Fibroblast of mammary gland (primary cell): ENCODE measurements at places on chromosomes 5 and 9.
A peak's percentile ranks its signal among the peaks of the same experiment; 100 is the strongest.

- peak; percentile 49 for DNase-seq
Measured at GRCh38 chr5:96781031-96781971, 26.4 kb downstream of the ERAP1 start.

GRCh38 chr5:131104169-131104808 lies 60.8 kb downstream of the HINT1 start:
- DNase-seq, result peak; percentile 41

DNA sequence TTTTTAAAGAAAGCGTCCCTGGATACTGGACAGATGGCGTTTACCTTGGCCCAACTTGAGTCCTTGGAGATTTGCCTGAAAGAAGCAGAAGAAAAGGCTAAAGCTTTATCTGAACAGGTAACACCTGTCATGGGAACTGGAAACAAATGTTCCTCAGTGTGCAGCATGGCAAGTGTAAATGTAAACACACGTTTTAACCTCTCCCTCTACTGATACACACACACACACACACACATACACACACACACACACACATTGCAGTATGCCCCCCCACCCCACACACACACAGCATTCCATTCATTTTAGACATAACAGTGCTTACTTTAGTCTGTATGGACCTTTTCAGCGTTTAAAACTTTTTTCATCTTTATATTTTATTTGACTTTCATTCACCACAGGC lies 51.1 kb downstream of the CCDC192 start:
- DNase-seq, result no peak

DNA sequence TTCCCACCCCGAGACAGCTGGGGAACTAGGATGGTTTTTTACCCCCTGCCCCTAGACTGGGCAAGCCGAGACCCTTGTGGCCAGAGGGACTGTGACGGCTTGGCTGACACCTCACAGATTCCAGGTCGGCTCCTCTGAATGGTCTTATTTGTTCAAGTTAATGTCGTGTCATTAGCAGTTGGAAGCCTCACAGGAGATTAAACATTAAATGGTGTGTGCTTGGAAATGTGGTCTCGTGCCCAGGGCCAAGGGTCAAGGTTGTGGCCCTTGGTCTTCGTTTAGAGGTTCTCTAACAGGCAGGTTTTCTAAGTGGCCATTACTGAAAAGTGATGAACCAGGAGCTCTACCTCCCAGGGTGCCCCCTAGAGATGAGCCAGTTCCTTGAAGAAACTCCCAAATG lies 61.2 kb upstream of the RXRA start:
- no peak for DNase-seq

GRCh38 chr5:134115806-134116175 lies 1.3 kb downstream of the TCF7 start:
- DNase-seq, result no peak

- peak; percentile 85 for DNase-seq
Measured at GRCh38 chr5:158758675-158759074, 341.0 kb downstream of the EBF1 start.

GRCh38 chr5:137888863-137889759 lies at the start of gene PKD2L2:
TSS of gene PKD2L2 (plus strand) at chr5:137889457. CDS start at chr5:137889492, 35 bp downstream.
- DNase-seq, result peak; percentile 86

- DNase-seq, result peak; percentile 16
Measured at GRCh38 chr9:38119560-38120236, 50.7 kb upstream of the SHB start.

- DNase-seq, result no peak
Measured at GRCh38 chr9:79970146-79970425, 398.3 kb downstream of the TLE4 start.

DNA sequence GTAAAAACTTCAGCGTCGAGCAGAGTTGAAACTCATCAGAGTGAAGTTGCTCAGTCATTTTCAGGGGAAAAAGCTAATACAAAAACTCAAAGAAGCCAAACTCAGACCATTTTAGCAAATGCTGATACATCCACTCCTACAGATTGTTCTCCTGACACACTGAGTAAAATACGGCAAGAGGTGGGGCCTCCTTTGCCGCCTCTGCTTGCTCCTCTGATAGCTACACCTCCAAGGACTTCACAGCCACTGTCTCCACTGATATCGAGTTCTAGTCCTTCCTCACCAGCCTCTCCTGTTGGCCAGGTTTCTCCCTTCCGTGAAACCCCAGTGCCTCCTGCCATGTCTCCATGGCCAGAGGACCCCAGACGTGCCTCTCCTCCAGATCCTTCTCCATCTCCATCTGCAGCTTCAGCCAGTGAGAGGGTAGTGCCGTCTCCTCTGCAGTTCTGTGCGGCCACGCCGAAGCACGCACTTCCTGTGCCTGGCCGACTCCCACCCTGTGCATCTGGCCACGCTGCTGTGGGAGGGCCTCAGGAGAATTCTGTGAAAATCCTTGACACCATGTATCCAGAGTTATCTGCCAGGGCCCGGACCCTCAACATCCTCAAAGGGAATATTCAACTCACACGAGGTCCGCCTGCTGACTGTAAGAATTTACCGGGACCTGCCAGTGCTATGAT lies 41.7 kb downstream of the ICE1 start:
- no peak for DNase-seq

DNA sequence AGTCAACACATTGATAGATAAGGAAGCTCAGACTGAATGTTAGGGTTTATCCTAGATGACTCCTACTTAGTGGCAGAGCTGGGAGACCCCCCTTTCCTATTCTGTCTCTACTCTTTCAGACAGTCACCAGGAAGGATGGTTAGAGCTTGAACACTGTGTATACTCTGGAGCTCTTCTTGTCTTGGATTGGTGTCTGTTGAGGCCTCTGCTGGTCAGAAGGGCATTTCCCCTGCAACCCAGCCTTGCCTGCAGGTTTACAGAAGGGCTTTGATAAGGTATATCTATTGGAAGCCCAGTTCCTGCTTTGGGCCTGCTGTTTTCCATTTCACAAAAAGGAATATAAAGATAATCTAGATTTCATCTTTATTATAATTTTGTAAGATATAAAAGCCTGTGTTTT lies 71.8 kb downstream of the KDM4C start:
- DNase-seq, result no peak

- no peak for DNase-seq
Measured at GRCh38 chr5:6606884-6607558, 25.8 kb downstream of the NSUN2 start.

DNA sequence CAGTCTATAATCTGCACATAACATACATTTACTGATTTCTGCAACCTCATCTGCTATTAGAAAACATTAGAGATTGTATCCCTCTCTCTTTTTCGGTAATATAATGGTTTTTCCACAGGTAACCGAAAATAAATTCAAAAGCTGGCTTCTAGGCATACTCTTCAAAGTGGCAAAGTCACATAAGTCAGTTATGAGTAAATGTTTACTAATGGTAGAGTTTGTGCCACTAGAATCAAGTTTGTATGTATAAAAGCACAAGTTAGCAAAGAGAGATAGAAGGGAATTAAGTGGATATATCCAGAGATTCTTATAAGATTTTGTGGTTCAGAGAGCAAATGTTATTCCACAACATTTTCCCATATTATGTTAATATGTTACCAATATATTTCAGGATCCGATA lies 86.9 kb downstream of the MYO10 start:
- no peak for DNase-seq

DNA sequence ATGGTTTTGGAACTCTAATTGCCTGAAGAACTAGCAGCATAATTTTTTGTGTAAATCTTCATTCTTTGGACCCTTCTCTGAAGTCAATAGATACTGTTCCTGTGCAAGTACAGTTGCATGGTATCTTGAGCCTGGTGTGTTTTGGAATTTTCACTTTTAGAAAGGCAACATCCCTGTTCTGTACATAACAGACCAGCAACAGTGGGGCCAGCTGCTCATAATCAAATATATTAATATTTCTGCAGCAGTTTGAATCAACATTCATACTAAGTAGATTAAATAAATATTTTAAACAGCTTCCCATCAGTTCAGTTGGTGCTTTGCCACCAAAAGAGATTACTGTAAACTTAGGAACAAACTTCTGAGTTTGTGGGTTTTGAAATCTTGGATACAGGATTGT lies 97.9 kb downstream of the CD180 start:
- DNase-seq, result no peak

DNA sequence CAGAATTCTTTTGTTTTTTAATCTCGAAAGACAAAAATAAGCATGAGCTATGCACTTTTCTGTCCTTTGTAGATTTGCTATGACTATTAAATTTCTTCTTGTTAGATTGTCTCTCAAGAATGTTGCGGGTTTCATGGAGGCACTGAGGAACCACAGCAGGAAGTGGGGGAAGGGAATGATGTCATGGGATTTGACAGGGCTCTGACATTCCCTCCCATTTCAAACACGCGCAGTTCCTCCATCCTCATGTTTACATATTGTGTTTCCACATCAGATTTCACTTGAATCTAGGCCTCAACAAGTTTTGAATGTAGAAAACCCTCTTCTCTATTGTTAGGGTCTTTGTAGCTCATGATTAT lies 154.8 kb downstream of the PALM2AKAP2 start:
- DNase-seq, result no peak

DNA sequence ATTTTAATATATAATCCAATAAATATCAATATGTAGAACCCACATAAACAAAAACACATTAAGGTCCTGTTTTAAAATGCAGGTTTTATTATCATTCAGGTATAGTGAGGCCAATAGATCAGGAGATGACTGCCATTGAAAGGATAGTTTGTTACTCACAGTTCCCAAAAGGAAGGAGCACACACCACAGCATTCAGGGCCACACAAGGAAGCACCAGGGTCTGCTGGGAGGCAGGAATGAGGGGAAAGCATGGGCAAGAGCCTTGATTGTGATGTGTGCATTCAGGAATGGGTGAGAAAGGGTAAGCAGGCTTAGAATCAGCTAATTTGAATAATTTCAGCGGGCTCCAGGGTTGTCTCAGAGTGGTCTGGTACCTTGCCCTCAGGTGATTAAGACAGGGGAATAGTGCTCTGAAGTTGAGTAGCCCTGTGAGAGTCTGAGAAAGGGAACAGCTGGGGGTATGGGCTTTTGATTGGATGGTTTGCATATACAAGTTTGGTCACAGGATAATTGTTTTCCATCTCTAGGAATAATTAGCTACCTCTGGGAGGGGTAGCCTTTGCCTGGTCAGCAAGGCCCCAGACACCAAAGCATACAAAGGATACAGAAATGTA lies 19.8 kb upstream of the OTULIN start:
- no peak for DNase-seq

GRCh38 chr9:121636341-121636865 lies 15.0 kb upstream of the DAB2IP start:
- DNase-seq, result peak; percentile 38

- peak; percentile 56 for DNase-seq
Measured at GRCh38 chr9:108813951-108814601, 41.7 kb downstream of the ACTL7B start.

DNA sequence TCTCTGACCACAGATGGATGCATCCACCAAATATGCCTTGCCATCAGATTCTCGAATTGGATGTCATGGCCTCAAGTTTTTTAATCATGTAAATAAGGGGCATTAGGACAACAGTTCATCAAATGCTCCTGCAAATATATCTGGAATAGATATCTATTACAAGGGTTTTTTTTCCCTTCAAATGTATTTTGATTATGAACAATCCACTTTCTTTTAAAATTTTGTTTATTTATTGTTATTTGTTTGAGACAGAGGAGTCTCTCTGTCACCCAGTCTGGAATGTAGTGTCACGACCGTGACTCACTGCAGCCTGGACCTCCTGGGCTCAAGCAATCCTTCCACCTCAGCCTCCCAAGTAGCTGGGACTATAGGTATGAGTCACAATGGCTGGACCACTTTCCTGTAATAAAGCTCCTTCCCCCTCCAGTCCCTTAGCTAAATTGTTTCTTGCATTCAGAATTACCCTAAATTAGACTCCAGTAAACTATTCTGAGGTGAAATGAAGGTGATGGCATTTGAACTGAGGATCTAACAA lies 1412.1 kb downstream of the EFNA5 start:
- peak; percentile 3 for DNase-seq

DNA sequence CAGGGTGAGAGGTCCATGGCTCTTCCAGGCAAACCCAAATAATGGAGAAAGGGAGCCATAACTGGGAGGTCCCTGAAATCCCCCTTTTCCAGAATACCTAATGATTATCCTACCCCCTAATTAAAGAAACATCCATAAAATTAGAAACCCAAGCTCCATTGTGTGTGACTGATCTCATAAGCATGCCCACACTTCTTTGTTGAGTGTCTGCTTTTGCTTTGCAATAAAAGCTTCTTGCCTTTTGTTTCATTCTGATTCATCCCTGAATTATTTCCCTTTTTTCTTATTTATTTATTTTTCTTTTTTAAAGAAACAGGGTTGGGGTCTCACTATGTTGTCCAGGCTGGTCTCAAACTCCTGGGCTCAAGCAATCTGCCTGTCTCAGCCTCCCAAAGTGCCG lies 33.1 kb downstream of the BTF3 start:
- DNase-seq, result no peak

GRCh38 chr9:20200991-20201431 lies 412.2 kb upstream of the SLC24A2 start:
- no peak for DNase-seq

DNA sequence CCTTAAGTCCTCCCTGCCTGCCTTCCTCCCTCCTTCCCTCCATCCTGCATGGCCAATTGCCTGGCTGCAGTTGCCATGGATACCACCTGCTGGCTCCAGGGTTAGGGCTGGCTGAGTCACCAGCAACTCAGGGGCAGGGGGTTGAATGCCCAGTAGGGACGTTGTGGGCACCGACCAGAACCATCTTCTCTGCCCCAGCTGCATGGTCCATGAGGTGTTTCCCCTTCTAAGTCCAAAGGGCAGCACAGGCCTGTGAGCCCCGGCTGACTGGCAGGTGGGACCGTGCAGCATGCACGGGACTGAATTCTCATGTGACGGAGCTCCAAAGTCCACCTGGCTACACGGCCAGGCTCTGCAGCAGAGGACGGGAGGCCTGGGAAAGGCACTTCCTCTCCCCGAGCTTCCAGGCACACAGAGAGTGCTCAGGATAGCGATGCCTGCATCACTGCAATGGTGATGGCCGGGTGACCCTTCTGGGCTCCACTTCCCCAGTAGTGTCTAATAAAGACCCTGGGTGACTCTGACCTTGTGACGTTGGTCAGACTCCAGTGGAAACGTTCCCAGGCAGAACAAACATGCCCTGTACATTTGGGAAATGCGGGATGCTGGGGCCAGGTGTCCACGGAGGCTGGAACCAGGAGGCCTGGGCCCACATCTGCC lies 5.7 kb downstream of the ASS1 start:
- no peak for DNase-seq

DNA sequence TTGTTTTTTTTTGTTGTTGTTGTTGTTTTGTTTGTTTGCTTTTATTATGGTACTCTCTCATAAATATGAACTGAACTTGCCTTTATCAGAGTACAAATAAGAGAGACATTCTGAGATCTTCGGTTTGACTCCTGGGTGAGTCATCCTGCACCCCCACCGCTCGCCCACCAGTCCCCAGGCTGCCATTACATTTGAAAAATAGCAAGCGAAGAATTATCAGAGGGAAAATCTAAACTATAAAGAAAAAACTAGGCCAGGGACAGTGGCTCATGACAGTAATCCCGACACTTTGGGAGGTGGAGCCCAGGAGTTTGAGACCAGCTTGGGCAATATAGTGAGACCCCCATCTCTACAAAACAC lies 122.1 kb upstream of the MAP3K1 start:
- DNase-seq, result no peak

DNA sequence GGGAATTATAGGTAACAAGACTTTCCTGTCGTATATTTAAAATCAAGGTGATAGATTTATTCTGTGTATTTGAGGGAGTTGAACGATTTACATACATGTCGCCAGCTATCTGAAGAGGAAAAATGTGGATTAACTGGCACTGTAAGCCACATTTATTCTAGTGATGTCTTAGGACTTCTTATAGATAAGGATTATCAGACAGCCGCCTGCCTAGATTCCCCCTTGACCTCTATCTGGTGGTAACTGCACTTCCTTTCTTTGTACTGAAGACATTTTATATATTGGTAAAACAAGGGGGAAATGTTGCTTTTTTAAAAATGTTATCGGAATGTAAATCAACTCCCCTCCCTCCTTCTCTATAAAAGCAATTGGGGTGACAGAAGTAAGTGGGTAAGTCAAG lies 39.3 kb upstream of the F2RL2 start:
- DNase-seq, result no peak
